ENCODE measurements at places on chromosomes 12 and 14. TPM values are rescaled to one million over a fixed set of nuclear protein-coding genes. Genes with fewer than 3 reads are reported as not detected.

PCED1B gene
- 0.50 TPM for total RNA-seq

ARMH4 gene
- 1.5 TPM for total RNA-seq

VASH1 gene
- total RNA-seq = 0.30 TPM

DNA sequence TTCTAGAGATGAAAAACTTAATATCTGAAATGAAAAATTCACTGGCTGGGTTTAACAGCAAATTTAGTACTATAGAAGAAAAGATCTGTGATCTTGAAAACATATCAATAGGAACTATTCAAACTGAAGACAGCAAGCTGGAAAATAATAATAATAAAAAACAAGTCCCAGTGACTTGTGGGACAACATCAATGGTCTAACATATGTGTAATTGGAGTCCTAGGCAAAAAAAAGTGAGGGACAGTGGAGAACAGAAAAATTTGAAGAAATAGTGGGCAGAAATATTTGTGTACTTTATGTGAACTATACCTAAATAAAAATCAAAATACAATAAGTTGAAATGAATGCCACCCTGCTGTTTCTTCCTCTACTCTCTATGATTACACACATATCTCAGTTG lies 2.4 kb upstream of the SERPINA9 start:
- DNase-seq = no peak

DNA sequence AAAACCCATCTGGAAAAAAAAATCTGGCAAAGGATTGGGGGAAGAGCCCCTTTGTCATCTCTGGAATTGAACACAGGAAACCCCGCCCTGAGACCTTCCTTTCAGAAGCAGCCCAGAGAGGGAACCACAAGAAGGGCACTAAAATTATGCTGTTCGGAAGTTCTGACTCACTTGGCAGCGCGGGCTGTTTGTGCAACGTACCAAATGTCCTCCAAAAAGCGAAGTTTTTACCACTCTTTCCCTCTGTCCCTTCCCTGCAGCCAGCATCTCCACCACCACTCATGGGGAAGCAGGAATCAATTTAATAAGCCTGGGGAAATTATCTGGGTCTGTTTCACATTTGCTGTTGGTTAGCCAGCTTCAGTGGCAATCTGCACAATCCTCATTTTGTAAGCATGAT lies 3.2 kb upstream of the SYNE3 start:
- DNase-seq = peak; percentile 94

GRCh38 chr12:13405961-13406703 lies 209.6 kb downstream of the EMP1 start:
- DNase-seq = no peak

DNA sequence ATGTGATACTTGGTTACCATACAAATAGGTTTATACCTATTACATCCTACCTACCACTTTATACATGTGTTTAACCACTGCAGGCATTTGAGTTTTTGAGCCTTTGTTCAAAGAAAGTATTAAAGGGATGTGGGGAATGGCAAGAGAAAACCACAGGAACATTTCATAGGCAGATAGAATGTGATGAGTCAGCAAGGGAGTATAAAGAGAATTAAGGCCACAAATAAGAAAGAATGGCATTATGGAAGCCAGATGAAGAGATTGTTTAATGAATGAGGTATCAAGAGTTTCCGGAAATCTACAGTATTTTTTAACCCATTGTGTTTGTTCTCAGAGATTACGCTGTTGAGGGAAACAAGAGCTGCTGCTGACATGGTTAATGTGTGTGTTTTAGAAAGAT lies 66.9 kb downstream of the METTL25 start:
- DNase-seq = peak; percentile 72

GRCh38 chr14:71491931-71492330 lies 440.3 kb upstream of the RGS6 start:
- no peak for DNase-seq
